Stimulated activated CD4-positive, alpha-beta T cell treated with anti-CD3 and anti-CD28 coated beads, TNF-alpha, amount 100 ng/mL, for 1 hour (primary cell): ENCODE measurements at places on chromosomes 13 and 19.

DNA sequence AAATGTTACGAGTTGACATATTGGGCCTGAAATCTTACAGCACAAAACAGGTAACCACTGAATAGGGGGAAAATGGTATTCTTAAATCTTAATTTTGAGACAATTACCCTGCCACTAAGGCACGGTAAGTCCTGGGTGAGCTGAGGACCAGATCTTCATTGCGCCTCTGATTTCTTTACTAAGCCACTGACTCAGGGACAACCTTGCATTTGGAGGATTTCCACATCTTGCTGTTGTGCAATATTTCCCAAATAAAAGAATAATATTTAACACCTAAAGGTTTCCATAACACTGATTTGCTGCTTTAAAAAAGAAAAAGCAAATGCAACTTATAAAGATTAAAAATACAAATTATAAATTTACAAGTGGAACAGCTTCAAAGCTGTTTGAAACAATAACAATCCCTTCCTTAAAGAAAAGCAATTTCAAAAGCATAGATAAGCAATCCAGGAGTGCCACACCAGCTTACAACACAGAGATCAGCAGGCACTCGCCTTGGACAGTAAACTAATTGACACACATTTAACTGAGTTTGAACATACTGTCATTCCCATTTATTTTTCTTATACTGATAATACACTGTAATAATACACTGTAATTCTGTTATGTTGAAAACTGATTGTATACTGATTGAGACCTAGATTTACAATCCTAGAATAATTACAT is 79.6 kb upstream of the DOCK9 start:
- DNase-seq = no peak

- no peak for DNase-seq
These were observed 421.1 kb downstream of the KLF5 start for GRCh38 chr13:73479856-73480255.

- DNase-seq = no peak
These were observed 15.2 kb downstream of the GPX4 start for GRCh38 chr19:1118999-1119398.

- no peak for DNase-seq
These were observed 10.9 kb upstream of the MEIS3 start for GRCh38 chr19:47430041-47430802.

GRCh38 chr13:37482331-37482730 is 116.2 kb downstream of the POSTN start:
- no peak for DNase-seq

- DNase-seq = no peak
These were observed 12.8 kb downstream of the FUT6 start for GRCh38 chr19:5826531-5827341.

- no peak for DNase-seq
These were observed 3.5 kb downstream of the KCNN4 start for GRCh38 chr19:43777163-43777695.
